ENCODE measurements at places on chromosomes 11 and 22.

- DNase-seq: no peak
These were observed 21.2 kb downstream of the SLC5A12 start for GRCh38 chr11:26700574-26701235.

- DNase-seq: no peak
These were observed 111.8 kb downstream of the CTTN start for GRCh38 chr11:70510106-70510505.

DNA sequence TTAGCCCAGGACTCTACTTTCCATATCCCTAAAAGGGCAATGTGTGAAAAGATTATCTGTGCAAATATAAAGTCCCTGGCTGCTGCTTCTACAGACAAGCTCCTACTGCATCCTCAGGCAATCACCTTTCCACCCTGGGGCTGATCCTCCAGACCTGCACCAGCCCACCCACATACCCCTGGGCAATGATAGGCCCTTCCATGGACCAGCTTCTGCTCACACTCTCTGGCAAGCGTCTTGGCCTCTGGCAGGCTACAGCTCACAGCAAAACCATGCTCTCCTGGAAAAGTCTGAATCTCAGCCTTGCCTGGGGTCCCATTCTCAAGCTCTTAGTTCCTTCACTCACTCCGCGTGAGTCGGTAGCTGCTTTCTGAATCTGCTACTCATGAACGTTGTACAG, 69.5 kb downstream of the IGLL5 start:
- DNase-seq: no peak

DNA sequence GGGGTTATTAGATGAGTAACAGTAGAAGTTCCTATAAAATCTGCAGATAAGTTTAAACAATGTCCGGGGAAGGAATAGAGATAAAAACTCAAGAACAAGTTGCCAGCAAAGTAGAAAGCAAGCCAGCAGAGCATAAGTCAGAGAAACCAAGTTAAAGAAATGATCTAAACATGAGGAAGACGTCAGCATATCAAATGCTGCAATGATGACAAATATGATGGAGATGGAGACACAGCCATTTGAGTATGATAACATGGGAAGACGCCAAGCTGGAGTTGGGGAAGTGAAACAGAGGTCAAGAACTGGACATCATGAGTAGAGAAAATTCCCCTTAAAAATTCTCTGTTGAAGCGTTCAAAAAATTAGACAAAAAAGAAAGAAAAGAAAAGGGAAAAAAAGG, 571.5 kb downstream of the CNTN5 start:
- DNase-seq: no peak

- DNase-seq: no peak
These were observed 5.9 kb downstream of the TP53AIP1 start for GRCh38 chr11:128936606-128937251.

DNA sequence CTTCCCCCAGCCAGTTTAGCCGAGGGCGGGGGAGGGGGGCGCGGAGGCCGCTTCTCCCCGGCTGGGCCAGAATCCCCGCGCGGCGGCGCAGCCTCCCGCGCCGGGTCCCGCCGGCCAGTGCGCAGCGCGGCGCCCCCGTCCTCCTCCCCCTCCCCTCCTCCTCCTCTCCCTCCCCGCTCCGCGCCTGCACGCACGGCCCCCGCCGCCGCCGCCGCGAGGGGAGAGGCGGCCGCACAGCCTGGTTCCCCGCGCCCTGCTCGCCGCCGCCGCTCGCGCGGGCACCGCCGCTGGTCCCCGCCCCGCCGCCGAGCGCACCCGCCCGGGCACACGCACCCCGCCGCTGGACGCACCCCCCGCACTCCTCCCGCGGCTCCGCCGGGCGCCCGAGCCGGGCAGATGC, at the start of gene FLRT1:
FLRT1 (plus strand) TSS at position 356 of the 400 bp plus-strand sequence. CDS start 80,337 bp downstream, outside the sequence.
- DNase-seq: no peak

DNA sequence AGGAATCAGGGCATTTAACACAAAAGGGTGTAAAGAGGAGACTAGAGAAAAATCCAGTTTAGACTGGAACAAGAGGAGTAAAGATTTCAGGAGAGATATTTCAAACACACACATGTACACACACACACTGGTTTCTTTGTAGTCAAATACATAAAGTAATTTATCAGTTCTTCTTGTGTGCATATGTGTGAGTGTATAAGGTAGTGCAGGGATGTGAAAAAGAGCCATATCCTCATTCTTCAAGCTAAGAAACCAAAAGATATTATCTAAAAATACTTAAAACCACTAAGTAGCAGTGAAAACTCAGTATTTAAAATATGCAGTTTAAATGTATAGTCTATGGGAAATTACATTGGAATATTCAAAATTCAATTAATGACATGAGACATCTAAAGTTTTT, 52.5 kb upstream of the CARD18 start:
- no peak for DNase-seq

GRCh38 chr11:118100691-118101232, 14.0 kb upstream of the SMIM35 start:
- DNase-seq: no peak

GRCh38 chr11:92296138-92296515, 71.5 kb downstream of the FAT3 start:
- DNase-seq: no peak

GRCh38 chr11:64263947-64264317, 12.6 kb downstream of the PLCB3 start:
- no peak for DNase-seq

GRCh38 chr22:46150655-46151477, 540 bp downstream of the PPARA start:
- DNase-seq: peak; percentile 43

DNA sequence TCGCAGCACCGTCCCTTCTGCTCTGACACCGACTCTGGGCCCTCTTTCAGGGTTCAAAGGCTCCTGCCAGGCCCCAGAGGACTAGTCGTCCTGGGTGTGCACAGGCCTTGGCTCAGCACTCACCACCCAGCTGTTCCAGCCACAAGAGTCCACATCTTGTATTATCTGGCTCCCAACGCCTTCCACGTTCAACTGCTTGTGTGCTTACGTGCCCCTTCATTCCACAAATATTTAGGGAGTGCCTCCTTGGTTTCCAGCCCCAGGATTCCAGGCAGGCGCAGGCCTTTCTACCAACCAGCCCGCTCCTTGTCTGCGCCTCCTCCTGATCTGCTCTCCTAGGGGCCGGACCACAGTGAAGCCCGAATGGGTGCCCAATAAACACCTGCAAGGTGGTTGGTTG, 70.9 kb downstream of the SCUBE1 start:
- no peak for DNase-seq

DNA sequence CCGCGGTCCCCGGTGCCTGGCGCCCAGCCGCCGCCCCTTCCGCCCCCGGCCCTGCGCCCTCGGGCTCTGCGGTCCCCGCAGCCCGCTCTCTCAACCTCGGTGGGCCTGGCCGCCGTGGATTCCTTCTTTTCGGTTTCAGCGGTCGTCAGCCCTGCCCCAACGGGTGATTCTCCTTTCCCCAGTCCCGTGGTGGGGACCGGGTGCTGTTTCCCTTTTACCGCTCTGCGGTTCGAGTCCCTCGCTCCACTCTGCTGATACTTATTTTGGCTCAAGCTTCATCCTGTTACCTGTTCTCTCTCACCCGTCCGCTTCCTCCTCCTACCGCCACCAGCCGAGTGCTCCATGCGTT, 494 bp downstream of the ZDHHC5 start:
- DNase-seq: no peak

GRCh38 chr22:49019737-49020713, 807.6 kb downstream of the BRD1 start:
- no peak for DNase-seq

GRCh38 chr11:45054956-45055355, 91.5 kb upstream of the PRDM11 start:
- DNase-seq: no peak

GRCh38 chr11:119218141-119218878, 12.2 kb downstream of the CBL start:
- DNase-seq: peak; percentile 26

DNA sequence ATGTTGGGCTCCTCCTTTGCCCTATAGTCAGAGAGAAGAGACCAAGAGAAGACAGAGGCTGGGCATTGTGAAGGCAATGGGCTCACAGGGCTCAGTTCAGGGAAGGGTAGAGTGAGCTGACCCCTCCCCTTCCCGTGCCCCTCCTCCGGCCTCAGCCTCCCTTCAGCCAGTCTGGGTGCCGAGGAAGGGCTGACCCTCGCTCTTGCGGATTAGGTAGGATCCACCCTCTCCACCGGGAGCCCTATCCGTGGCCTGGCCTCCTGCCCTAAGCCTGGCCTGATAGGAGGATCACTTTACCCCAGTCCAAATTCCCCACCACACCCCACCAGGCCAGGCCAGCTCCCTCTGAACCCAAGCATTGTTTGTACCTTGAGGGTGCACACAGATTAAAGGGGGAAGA, 1.8 kb upstream of the PPP1R14B start:
- DNase-seq: no peak

DNA sequence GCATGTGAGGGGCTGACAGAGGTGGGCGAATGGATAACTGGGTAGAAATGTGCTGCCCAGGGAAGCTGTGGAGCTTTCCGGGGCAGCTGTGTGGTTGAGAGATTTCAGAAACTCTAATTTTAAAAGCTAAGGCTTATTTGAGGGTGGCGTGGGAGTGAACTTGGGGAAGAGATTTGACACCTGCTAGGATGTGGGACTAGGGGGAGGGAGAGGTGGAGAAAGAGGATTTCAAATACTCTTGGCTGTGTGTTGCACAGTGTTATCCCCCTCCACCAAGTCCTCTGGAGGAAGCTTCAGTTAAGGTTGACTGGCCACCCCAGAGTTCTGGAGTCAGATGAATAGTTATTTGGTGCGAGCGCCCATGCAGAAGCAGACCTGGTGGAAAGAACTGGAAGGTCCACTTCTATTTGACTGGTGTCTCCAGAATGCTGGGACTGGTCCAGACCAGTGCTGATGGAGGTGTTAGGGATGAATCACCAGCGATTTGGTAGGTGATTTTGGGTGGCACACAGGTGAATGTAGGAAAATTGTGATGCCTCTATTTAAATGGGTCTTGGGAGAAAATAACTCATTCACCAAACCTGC, 72.8 kb upstream of the ALX4 start:
- no peak for DNase-seq

GRCh38 chr11:79331203-79331901, 109.5 kb downstream of the TENM4 start:
- no peak for DNase-seq

GRCh38 chr11:61797263-61797944, 4.7 kb downstream of the FEN1 start:
- DNase-seq: peak; percentile 46

DNA sequence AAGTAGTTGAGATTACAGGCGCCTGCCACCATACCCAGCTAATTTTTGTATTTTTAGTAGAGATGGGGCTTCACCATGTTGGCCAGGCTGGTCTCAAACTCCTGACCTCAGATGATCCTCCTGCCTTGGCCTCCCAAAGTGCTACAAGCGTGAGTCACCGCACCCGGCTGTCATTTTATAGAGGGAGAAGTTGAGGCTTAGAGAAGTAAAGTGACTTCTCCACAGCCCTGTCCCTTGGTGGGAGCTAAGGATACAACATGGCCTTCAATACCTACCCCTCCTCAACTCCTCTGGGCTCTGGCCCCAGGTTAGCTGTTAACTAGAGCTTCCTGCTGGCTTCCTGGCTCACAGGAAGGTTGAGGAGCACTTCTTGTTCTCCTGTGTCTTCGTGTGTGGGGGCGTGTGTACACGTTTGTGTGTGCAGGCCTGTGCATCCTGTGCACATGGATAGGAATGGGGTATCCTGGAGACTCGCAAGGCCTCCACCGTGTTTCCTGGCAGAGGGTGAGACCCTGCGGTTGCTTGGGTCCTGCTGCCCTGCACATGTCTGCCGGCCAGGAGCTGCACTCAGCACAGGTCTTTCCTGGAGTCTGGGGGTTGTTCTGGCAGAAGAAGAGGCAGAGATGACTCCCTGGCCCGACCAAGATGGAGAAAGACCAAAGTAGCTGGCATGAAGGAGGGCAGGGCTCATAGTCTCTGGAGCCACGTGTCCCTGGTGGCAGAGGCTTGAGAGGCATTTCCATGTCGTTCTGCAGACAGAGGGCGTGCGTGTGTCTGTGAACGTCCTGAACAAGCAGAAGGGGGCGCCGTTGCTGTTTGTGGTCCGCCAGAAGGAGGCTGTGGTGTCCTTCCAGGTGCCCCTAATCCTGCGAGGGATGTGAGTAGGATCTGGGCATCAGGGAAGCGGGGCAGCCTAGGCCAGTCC, 2.4 kb downstream of the SIDT2 start:
- DNase-seq: peak; percentile 70

- DNase-seq: no peak
These were observed 36.0 kb upstream of the PACSIN2 start for GRCh38 chr22:43050995-43051394.

DNA sequence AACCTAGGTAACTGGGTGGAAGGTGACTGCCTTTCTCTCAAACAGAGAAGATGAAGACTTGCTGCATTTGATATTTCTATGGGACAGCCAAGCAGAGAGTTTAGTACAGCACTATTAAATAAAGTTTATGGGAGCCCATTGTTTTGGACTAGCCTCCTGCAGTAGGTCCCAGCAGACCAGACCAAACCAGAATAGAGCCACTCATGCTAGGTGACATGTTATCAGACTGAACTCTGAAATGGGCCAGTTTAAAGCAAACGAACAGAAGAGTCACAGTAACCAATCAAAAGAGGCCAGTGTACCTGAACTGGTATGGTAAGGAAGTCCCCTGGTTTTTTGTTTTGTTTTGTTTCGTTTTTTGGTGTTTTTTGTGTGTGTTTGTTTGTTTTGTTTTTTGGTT, 7.9 kb upstream of the MPZL2 start:
- no peak for DNase-seq

- DNase-seq: no peak
These were observed 9.0 kb downstream of the TUBA8 start for GRCh38 chr22:18119409-18120110.

GRCh38 chr11:13663631-13664071, 4.8 kb upstream of the FAR1 start:
- DNase-seq: no peak

DNA sequence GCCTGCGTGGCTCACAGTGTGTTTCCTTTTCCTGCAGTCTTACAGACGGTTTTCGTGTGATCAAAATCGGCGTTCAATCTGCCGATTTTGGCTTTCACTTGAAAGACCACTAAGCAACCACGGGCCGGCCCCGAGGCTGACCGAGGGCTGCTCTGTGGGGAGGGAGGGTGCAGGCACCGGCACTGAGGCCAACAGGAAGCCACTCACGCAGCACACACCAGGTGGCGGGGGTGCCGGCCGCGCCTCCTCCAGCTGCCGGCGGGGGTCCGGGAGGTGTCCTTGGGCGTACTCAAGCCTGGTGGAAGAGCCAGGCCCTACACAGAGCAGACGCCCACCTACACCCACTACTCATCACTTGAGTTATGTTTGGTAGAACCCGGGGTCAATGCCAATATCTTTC, 14.3 kb downstream of the TOLLIP start:
- no peak for DNase-seq
